Ascending aorta (tissue), 2 donors: ENCODE measurements at places on chromosomes 12 and 14. TPM values are rescaled to one million over a fixed set of nuclear protein-coding genes. Genes with fewer than 3 reads are reported as not detected.

OXA1L gene
- 68.3 TPM for total RNA-seq

ERP27 gene
- total RNA-seq = not detected

TMEM229B gene
- total RNA-seq = 5.5 TPM

ADCY6 gene
- 65.0 TPM for total RNA-seq

CBLN3 gene
- total RNA-seq = 2.2 TPM

SCYL2 gene
- 11.6 TPM for total RNA-seq

PTGER2 gene
- 1.9 TPM for total RNA-seq

SIX6 gene
- not detected for total RNA-seq

PRB2 gene
- total RNA-seq = not detected

DACT1 gene
- total RNA-seq = 46.0 TPM

CD27 gene
- total RNA-seq = not detected

CPM gene
- 48.1 TPM for total RNA-seq

TMPRSS12 gene
- not detected for total RNA-seq

CLEC9A gene
- total RNA-seq = not detected
